Glomerular endothelial cell (primary cell): ENCODE measurements at places on chromosomes 5 and 9. TPM values are rescaled to one million over a fixed set of nuclear protein-coding genes. Genes with fewer than 3 reads are reported as not detected.

The PPP3R2 gene
- not detected in 2 replicates for total RNA-seq

The PAX5 gene
- not detected in 2 replicates for total RNA-seq

The NSG2 gene
- total RNA-seq: not detected in 2 replicates

The AK8 gene
- total RNA-seq: 0.24 and 1.5 TPM in 2 replicates

The MZB1 gene
- total RNA-seq: 0.29 and 0.68 TPM in 2 replicates

The FYB1 gene
- not detected in 2 replicates for total RNA-seq

The CATSPER3 gene
- total RNA-seq: not detected in 2 replicates

The CTXN3 gene
- total RNA-seq: not detected in 2 replicates

The ACSL6 gene
- total RNA-seq: not detected in 2 replicates

The NPR3 gene
- 0.70 and 2.9 TPM in 2 replicates for total RNA-seq

The CRHBP gene
- 0.58 and 3.4 TPM in 2 replicates for total RNA-seq

The SPATA31A3 gene
- total RNA-seq: not detected in 2 replicates

The GLRA1 gene
- total RNA-seq: not detected in 2 replicates

The MAP1B gene
- total RNA-seq: 401 and 515 TPM in 2 replicates

The CCNO gene
- total RNA-seq: 0.10 and 0.70 TPM in 2 replicates

The SLC34A3 gene
- not detected in 2 replicates for total RNA-seq

The AQP3 gene
- total RNA-seq: 0.18 and 0.68 TPM in 2 replicates

The PCDHB14 gene
- total RNA-seq: 1.6 and 6.7 TPM in 2 replicates

The MARCOL gene
- not detected in 2 replicates for total RNA-seq

The EQTN gene
- total RNA-seq: not detected in 2 replicates

The PCDHB4 gene
- total RNA-seq: 0.10 and 0.53 TPM in 2 replicates

The FBP1 gene
- total RNA-seq: 1.7 TPM in 1 of 2 replicates, not detected in the other

The CAVIN4 gene
- 3.3 and 4.1 TPM in 2 replicates for total RNA-seq

The ZNF354C gene
- total RNA-seq: 3.1 and 4.6 TPM in 2 replicates

The KIF2A gene
- total RNA-seq: 54.6 and 65.4 TPM in 2 replicates

The ARRDC3 gene
- total RNA-seq: 40.4 and 50.6 TPM in 2 replicates

The FAM174A gene
- 22.7 and 23.1 TPM in 2 replicates for total RNA-seq

The CCDC69 gene
- 10.6 and 26.1 TPM in 2 replicates for total RNA-seq

The IGFBPL1 gene
- 0.35 TPM in 1 of 2 replicates, not detected in the other for total RNA-seq

The GABRA6 gene
- total RNA-seq: not detected in 2 replicates

The IFNA14 gene
- total RNA-seq: not detected in 2 replicates

The FAM151B gene
- 1.3 and 3.8 TPM in 2 replicates for total RNA-seq

The HSPA9 gene
- 197 and 203 TPM in 2 replicates for total RNA-seq

The SMIM33 gene
- not detected in 2 replicates for total RNA-seq

The CAMK4 gene
- total RNA-seq: 1.0 and 5.8 TPM in 2 replicates

The OR13C5 gene
- not detected in 2 replicates for total RNA-seq

The ADAMTS6 gene
- 11.8 and 27.2 TPM in 2 replicates for total RNA-seq

The EPB41L4B gene
- 0.88 and 1.8 TPM in 2 replicates for total RNA-seq

The GM2A gene
- 38.4 and 43.3 TPM in 2 replicates for total RNA-seq

The PDLIM4 gene
- total RNA-seq: 88.4 and 118 TPM in 2 replicates

The SPATA6L gene
- total RNA-seq: 3.8 and 4.0 TPM in 2 replicates

The ARL14EPL gene
- not detected in 2 replicates for total RNA-seq

The PRUNE2 gene
- total RNA-seq: 7.1 and 9.6 TPM in 2 replicates

The PPIP5K2 gene
- total RNA-seq: 25.3 and 34.7 TPM in 2 replicates

The CCL21 gene
- 0.19 and 0.64 TPM in 2 replicates for total RNA-seq

The SWI5 gene
- total RNA-seq: 28.4 and 37.8 TPM in 2 replicates

The SLC1A3 gene
- not detected in 2 replicates for total RNA-seq

The IL4 gene
- not detected in 2 replicates for total RNA-seq

The MIGA2 gene
- total RNA-seq: 17.5 and 23.3 TPM in 2 replicates

The FRMD3 gene
- total RNA-seq: 6.1 TPM in 2 replicates

The TMC1 gene
- total RNA-seq: 0.23 and 0.82 TPM in 2 replicates

The PRR16 gene
- 1.2 and 1.6 TPM in 2 replicates for total RNA-seq

The OTULINL gene
- 0.34 and 1.4 TPM in 2 replicates for total RNA-seq

The PCDHGA6 gene
- total RNA-seq: 4.5 and 6.6 TPM in 2 replicates

The BTNL3 gene
- not detected in 2 replicates for total RNA-seq

The SERINC5 gene
- total RNA-seq: 11.3 and 13.5 TPM in 2 replicates
